Calu3 (cell line): ENCODE measurements at places on chromosomes 6 and 20.

DNA sequence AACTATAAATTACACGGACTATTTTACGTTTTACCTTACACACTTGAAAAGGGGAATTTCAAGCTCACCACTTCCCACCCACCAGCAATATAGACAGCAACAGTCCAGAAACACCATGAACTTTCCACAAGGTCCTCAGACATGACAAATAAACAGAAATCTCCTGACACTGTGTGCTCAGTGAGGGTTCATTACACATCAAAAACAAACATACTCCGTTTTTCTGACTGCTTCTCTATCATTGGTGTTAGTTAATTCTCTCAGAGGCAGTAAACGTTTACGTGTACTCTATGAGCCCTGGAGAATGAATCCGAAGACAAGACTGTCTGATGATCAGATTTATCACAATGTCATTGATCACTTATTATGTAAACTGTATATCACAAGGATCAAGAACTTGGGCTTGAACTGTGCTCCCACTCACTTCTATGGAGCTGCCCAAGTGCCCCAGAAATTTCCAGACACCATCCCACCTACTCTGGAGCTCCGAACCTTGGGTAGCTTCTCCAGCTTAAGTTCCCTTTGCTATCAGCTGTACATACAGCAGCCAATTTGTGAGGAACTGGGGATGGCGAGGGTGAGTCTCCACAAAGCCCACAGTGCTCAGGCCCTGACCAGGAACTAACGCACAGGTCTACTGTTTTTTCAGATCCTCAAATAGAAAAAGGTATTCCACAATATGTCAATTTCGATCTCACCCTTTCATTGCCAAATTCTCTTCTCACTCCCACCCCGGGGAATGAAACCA, 86.0 kb downstream of the ALDH8A1 start:
- no peak for DNase-seq

GRCh38 chr20:277496-277781, 13.1 kb downstream of the C20orf96 start:
- no peak for DNase-seq

- DNase-seq = peak; percentile 78
These were observed 171.7 kb upstream of the PDE10A start for GRCh38 chr6:165834613-165835259.

DNA sequence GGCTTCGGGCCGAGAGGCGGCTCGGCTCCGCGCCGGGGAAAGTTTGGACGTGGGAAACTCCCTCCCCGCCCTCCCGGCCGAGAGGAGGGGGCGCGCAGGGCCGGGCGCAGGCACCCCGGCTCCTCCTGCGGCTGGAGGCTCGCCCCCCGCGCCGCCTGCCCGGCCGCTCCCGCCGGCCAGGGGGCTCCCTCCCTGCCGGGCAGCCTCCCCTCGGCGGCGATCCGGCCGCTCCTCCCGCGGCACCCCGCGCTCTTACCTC, 370 bp downstream of the CDH22 start:
- DNase-seq = no peak

DNA sequence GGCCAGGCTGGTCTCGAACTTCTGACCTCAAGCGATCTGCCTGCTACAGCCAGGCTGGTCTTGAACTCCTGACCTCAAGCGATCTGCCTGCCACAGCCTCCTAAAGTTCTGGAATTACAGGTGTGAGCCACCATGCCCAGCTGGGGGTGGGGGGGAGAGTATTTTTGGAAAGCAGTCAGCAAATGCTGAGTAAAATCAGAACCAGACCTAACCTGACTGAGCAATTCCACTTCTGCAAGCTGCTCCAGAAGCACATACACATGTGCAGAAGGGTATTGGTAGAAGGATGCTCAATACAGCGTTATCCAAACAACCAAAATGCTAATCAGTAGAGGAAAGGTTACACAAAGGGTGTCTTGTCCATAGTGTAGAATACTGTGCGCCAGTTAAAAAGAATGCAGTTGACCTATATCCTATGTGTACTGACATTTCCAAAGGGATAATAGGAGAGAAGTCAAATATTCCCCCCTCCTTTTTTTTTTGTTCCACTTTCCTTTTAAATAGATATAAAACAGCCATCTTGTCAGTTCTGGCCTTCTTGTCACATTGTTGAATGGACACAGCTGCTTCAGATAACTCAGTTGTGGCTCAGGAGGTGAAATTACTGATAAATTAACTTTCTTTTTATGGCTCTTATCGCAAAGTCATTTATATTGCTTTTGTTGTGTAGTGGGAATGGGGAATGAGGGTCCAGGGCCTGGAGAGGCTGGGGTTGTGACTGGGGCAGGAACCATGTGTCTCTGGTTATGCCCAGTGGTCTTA, 74.6 kb downstream of the DTD1 start:
- no peak for DNase-seq

- no peak for DNase-seq
These were observed 94.0 kb downstream of the NOL4L start for GRCh38 chr20:32490942-32491763.

DNA sequence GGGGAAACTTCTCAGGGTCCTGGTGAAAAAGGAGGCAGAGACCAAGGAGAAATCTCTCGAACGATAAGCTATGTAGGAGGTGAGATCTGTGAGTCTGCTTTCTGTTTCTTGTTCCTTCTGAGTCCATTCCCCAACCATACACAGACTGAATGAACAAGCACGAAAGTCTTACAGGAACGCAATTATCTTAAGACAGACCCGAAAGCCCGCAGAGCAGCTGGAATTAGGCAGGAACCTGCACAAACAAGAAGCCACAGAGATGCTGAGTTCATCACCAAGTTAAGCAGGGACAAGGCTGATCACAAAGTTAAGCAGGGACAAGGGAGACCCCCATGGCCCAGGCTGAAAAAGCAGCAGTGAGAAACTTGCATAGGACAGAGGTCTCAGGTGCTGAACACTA, 21.4 kb upstream of the NELFCD start:
- DNase-seq = no peak

- peak; percentile 41 for DNase-seq
These were observed 9.9 kb upstream of the PSMF1 start for GRCh38 chr20:1108437-1108920.

DNA sequence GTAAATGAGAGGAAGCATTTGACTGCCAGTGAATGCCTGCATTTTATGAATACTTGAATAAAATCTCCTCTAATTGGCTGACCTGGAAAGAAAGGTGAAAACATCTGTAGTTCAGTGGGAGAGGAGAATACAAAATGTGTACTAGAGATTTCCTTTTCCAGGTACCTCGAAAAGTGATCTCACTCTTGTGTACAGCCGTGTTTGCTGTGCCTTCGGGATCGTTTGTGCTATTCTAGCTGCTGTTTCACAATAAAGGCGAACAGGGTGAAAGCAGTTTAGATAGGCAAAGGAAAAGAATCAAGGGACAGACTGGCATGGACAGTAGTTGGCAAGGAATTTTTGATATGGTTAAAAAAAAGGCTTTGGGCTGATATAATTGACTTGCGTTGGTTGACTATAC, 112.3 kb downstream of the ARID1B start:
- DNase-seq = no peak

GRCh38 chr6:110351986-110352385, 6.2 kb downstream of the METTL24 start:
- DNase-seq = no peak

DNA sequence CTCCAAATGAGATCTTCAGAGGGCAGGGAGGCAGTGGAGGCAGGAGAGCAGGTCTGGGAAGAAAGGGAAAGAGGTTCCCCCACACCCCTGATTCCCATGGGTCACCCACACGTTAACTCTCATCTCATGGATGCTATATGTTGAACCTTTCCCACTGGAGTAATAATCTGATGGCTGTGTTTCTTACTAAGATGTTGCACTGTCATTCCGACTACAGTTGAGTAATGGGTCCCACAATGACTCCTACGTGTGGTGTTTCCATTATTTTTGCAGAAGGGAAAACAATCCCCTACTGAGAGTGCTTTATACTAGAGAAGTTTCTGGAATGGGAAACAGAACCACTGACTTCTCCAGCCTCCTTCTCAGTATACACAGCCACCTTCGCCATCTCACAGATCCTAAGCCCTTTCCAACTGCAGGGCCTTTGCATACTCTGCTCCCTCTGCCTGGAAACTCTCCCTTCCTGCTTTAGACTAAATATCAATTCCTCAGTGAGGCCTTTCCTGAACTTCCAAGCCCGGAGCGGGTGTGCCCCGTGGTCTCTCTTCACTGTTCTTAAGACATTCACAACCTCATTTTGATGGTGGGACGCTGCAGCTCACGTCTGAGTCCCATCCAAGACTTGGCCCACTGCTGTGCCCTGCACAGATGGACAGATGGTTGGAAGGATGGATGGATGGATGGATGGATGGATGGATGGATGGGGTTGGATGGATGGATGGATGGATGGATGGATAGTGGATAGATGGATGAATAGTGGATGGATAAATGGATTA, 238.6 kb upstream of the PMEPA1 start:
- DNase-seq = no peak

DNA sequence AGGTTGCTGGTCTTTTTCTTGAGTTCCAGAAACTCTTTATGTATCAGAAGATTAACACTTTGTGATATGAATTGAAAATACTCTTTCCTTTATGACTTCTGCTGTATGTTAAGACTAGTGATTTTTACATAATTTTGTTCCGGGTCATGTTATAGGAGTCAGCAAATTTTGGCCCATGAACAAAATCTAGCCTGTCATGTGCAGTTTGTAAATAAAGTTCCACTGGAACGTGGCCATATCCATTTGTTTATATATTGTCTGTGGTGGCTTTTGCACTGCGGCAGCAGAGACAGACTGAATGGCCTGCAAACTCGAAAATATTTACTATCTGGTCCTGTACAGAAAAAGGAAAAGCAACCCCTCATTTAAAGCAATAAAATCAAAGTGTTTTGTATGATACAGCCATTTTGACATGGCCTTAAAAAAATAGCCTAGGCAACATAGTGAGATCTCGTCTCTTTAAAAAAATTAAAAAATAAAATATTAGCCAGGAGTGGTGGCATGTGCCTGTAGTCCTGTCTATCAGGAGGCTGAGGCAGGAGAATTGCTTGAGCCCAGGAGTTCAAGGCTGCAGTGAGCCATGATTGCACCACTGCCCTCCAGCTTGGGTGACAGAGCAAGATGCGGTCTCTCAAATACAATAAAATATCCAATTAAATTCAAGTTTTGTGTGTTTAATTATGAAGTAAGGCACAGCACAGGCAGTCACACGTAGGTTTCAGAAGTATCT, 36.9 kb downstream of the SNX9 start:
- DNase-seq = no peak

GRCh38 chr6:149917679-149918078, 5.2 kb downstream of the RAET1G start:
- DNase-seq = no peak

- no peak for DNase-seq
These were observed 297.9 kb downstream of the UTRN start for GRCh38 chr6:144582939-144583613.
